ENCODE measurements at places on chromosomes 2 and 18.
A peak's percentile ranks its signal among the peaks of the same experiment; 100 is the strongest.

DNA sequence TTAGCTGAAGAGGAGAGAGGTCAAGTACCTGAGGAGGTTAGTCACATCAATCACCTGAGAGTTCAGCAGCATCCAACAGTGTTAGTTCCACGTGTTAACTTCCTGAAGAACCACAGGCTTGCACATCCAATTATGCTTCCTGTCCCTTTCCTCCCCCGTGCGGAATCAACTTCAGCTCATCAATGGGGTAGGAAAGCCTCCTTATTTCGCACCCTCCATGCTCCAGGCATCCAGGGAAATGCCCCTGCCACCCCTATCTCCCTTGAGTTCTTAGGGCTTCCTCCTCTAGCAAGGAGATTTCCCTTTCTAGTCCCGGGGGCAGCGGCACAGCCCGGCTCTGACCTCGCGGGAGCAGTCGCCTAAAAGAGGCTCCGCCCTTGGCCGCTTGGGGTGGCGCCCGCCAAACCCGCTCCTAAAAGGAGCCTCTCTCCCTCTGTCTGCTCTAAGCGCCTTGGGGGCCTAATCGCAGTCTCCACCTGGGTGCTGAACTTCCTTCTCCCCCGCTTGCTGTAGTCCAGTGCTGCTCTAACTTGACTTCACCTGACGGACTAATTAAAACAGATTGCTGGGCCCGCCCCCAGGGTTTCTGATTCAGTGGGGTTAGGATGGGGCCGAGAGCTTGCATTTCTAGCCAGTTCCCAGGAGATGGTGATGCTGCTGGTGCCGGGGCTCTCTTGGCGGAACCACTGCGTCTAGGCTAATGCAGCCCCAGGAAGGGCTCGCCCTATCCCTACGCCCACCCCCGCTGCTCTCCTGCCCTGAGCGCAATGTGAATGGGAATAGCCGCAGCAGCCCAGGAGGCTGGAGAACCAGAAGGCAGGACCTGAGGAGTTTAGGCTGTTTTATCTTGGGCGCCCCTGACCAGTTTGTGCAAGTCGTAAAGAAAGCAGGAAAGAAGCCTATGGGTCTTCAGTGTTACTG is 3.4 kb upstream of the TET3 start:
- DNase-seq = peak; percentile 40

DNA sequence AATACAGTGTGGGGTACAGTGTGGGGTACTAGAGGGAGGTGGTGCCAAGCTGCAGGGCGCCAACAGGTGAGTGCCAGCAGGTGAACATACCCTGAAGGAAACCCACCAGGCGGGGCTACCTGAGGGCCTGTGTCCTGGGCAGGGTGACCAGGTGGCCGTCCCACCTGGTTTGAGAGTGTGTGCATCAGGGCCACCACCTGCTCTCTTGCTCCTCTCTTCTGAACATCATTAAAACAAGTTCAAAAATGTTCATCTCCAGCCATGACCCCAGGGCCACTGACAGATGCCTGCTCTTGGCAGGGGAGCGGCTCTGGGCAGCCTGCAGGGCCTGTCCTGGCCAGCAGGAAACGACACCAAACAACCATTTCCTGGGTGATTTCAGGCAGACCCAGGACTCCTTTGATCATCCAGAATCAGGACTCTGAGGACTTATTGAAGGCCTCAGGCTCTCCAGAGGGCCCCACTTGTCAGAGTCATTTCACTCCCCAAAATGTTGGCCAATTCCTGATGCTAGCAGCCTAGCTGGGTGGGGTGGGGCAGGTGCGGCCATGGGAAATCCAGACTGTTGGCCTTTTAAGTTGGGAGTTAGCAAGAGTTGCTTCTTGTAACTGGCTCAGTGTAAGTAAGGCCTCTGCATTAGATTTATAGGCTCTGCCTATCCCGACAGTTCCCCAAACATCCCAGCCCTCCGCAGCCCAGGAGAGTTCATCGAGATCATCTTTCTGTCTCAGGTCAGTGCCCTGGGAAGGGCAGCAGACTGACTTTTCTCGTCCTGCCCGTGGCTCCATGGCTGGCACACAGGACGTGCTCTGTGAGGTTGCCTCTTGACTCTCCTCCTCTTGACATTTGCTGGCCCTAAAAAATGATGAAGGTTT is 111.5 kb upstream of the ZNF236 start:
- DNase-seq = no peak

DNA sequence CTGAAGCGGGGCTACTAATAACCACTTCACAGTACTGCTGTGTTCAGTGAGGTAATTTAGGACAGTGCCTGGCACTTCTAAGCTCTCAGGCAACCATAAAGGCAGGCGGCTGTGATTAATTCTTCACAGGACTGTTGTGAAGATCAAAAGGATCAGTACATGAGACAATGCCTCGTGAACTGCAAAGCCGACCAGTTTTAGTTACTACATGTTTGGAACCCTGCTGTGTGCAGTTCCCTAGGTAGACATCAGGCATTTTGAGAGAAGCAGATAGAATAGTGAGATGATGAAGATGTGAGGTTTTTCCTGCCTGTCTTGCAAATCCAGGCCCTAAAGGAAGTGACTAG is 19.1 kb downstream of the EFHD1 start:
- DNase-seq = no peak

DNA sequence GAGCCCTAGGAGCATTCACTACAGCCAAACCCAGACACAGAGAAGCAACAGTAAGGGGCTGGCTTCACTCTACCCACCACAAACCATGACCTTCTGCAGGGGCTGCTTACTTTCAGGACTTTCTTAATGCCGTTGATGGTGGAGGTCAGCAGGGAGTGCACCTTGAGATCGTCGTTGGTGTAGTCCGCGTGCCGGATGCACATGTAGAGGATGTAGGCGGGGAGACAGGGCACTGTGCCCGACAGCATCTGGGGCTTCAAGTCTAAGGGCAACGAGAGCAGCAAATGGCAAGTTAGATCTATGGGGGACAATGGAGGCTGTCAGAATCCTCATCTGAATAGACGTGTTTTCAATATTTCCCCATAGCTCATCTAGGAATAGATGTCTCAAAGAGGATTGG is 29.8 kb upstream of the ACAA2 start:
- DNase-seq = no peak

DNA sequence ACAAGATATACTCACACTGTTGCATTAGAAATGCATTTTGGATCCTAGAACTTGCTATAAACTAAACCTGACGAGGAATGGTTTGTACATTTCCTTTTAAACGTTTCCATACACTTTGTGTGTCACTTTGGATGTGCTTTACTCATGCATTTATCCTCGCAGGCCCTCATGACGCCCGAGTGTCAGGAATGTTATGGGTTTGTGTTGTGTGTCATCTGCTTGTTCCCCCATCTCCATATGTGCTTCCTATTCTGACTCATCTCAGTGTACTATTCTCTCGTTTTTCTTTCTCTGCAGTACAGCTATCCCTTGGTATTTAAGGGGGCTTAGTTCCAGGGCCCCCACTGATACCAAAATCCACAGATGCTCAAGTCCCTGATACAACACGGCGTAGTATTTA is 121.5 kb upstream of the RASGRP3 start:
- no peak for DNase-seq

- DNase-seq = no peak
Measured at GRCh38 chr2:100786297-100786658, 33.7 kb upstream of the NPAS2 start.

- DNase-seq = peak; percentile 10
Measured at GRCh38 chr18:72541871-72542332, 2.2 kb downstream of the CBLN2 start.

GRCh38 chr2:170887496-170887895 is 41.6 kb upstream of the GORASP2 start:
- no peak for DNase-seq

GRCh38 chr2:164860694-164861042 is 19.0 kb upstream of the COBLL1 start:
- no peak for DNase-seq

DNA sequence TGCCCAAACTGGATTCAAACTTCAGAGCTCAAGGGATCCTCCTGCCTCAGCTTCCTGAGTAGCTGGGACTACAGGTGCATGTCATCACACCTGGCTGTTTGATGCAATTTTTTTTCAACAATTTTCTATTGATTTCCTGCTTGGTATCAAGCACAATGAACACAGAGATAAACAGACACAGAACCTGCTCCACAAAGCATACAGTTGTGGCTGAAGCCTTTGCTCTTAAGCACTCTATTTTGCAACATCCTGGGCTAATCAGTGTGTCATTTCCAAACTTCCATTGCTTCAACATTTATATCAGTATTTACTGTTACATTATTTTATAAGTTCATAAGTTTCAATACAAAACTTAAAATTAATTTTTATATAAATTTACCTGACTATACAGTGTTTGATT is 79.4 kb downstream of the NEB start:
- no peak for DNase-seq

- no peak for DNase-seq
Measured at GRCh38 chr2:241773511-241774418, 2.9 kb upstream of the GAL3ST2 start.

GRCh38 chr2:231685349-231686191 is 22.8 kb upstream of the PTMA start:
- no peak for DNase-seq

- DNase-seq = no peak
Measured at GRCh38 chr2:115552726-115553125, 1110.3 kb downstream of the DPP10 start.

GRCh38 chr18:49207361-49207760 is 253.1 kb downstream of the DYM start:
- no peak for DNase-seq

GRCh38 chr2:15905267-15905645 is 35.1 kb upstream of the MYCN start:
- no peak for DNase-seq

- no peak for DNase-seq
Measured at GRCh38 chr2:238079874-238080327, 19.1 kb downstream of the SCLY start.

DNA sequence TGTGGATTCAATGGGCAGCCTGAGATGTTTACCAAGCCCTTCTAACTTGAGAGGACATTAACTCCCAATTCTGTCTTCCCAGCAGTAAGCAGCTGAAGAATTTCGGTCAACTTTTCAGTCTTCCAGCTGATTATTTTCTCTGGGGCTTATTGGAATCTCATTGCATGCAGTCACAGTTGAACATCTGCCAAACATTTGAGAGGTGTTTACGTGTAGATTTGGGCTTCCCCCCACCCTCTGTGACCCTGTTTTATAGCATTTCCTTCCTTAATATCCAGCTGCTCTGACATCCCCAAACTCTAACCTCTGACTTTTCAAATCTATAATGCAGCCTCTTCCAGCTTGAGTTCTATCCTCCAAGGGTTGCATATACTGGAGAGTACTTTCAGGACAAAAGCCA is 16.5 kb upstream of the VIT start:
- no peak for DNase-seq

DNA sequence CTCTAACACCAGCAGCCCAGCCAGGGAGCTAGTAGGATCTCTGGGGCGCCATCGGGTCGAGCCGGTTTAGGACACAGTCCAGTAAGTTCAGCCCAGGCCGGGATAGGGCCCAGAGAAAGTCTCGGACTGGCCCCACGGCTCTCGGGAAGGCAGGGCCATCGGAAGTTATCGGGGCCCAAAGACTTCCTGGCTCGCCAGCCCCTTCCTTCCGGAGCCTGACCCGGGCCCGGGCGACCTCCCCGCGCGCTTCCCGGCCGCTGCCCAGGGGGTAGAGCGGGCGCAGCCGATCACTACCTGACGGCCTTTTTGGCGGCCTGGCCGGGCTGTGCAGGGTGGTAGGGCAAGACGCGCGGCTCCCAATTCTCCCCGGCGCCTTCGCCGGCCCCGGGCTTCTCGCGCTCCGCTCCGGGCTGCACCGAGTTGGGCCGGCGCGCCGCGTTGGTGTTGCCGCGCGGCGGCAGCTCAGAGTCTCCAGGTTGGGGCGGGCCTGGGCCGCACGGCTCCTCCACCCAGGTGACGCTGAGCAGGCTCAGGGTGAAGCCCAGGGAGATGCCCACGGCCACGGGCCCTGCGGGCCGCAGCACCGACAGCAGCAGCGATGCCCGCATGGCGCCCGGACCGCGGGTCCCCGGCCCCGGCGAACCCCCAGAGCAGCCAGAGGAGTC is 546 bp downstream of the CHPF start:
- peak; percentile 37 for DNase-seq

DNA sequence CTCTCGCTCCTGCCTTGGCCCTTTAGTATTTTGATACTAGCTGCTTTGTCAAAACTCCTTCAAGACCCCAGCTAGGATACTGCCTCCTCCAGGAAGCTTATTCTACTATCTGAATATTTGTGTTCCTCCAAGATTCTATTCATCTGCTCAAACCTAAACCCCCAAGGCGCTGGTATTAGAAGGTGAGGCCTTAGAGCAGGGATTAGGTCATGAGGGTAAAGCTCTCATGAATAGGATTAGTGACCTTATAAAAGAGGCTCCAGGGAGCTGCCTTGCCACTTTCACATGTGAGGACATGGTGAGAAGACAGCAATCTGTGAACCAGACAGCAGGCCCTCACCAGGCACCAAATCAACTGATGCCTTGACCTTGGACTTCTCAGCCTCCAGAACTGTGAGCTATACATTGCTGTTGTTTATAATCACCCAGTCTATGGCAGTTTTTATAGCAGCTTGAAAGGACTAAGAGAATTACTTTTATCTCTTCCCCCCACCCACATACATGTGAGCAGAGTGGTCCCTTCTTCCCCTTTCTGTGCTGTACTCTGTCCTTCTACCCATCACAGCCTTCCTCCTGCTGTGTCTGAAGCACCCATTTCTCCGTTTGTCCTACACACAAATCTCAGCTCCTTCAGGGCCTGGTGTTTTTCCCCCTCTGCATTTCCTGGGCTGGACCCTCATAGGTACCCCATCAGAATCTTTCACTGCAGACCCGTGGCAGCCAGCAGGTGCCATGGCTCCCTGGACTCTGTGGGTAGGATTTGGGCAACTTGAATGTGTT is 54.5 kb downstream of the HS1BP3 start:
- DNase-seq = no peak

- no peak for DNase-seq
Measured at GRCh38 chr2:167265004-167265403, 376.7 kb downstream of the XIRP2 start.

DNA sequence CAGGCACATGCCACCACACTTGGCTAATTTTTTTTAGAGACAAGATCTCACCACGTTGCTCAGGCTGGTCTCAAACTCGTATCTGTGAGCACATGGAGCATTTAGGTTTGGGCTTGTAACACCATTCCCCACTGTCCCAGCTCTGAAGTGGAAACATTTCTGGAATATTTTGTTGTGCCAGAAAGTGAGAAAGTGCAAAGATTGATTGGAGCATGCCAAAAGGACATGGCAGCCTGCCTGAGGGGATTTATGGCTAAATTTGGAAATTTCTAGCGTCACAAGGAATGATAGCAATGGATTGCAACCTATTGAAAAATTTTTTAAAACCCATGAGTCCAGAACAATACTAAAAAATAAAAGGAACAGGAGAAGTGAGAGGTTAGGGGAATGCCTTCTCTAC is 136.8 kb downstream of the ESCO1 start:
- no peak for DNase-seq

- no peak for DNase-seq
Measured at GRCh38 chr2:11128243-11128951, 26.9 kb upstream of the SLC66A3 start.

All from germinal center (tissue), 1 donor.